ENCODE measurements at places on chromosomes 5 and 9. TPM values are rescaled to one million over a fixed set of nuclear protein-coding genes. Genes with fewer than 3 reads are reported as not detected.

DNA sequence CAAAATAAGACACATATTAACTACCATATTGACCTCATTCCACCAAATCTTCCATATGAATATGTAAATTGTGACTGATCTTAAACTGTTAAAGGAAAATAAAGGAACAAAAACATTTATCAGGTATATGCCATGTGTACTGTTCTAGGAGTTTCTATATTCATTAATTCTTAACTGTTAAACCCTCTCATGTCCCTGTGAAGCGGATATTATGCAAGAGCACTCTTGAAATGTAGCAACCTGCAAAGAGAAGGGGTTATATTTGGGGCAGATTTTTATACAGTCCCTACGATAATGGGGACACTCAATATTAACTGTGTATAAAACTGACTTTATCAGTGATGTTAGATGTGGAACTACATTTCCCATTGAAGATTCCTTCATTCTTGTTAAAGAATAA lies 184.9 kb upstream of the OR13F1 start:
- DNase-seq = no peak

EFNA5 gene
- total RNA-seq = 4.9 TPM

- DNase-seq = no peak
Observed at GRCh38 chr5:151553695-151554094, 37.4 kb downstream of the FAT2 start.

ANKRD20A1 gene
- not detected for total RNA-seq

PAEP gene
- not detected for total RNA-seq

DNA sequence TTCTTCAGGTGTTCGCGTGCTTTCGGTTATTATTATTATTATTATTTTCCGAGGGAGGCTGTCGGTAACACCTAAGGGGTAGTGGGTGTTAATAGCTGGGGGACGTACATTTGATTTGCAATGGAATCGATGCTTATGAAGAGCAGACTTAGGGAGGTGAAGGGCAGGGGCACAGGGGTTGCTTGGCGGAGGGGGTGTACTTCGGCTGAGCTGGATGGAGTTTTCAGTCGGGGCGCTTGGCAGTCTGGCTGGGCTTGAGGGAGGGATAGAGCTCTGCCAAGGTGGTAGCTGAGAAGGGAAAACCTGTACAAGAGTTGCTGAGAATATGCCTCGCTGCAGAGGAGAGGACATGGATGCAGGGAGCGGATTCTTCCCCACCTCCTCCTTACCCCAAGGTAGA lies 617 bp upstream of the PTPRD start:
- no peak for DNase-seq

GRCh38 chr9:137244486-137245449 lies 3.7 kb downstream of the TUBB4B start:
- DNase-seq = peak; percentile 57

GRCh38 chr9:133406480-133407307 lies 11.1 kb downstream of the REXO4 start:
- peak; percentile 85 for DNase-seq

- peak; percentile 38 for DNase-seq
Observed at GRCh38 chr5:66864240-66864884, 268.2 kb downstream of the MAST4 start.

DNA sequence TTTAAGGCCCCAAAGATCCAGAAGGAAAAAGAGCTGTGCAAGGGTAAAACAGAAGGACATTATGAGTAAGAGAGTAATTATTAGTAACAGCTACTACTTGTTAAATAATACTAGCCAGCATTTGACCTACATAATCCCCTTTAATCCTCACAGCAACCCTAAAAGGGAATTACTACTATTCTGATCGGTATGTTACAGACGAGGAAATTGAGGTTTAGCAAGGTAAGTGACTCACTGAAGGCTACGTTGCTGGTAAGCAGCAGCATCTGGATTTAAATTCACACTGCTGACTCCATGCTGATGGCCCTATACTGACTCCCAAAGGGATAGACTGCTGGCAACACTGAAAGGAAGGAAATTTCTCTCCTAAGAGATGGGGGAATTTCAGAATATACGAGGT lies 3.7 kb upstream of the FSD1L start:
- no peak for DNase-seq

GRCh38 chr9:23741351-23741750 lies 84.7 kb downstream of the ELAVL2 start:
- no peak for DNase-seq

GRCh38 chr5:112738191-112738560 lies 491 bp downstream of the APC start:
- DNase-seq = peak; percentile 25

- DNase-seq = no peak
Observed at GRCh38 chr9:73665253-73665652, 513.6 kb downstream of the ANXA1 start.

- DNase-seq = no peak
Observed at GRCh38 chr9:35599763-35600604, 5.1 kb upstream of the TESK1 start.

DNA sequence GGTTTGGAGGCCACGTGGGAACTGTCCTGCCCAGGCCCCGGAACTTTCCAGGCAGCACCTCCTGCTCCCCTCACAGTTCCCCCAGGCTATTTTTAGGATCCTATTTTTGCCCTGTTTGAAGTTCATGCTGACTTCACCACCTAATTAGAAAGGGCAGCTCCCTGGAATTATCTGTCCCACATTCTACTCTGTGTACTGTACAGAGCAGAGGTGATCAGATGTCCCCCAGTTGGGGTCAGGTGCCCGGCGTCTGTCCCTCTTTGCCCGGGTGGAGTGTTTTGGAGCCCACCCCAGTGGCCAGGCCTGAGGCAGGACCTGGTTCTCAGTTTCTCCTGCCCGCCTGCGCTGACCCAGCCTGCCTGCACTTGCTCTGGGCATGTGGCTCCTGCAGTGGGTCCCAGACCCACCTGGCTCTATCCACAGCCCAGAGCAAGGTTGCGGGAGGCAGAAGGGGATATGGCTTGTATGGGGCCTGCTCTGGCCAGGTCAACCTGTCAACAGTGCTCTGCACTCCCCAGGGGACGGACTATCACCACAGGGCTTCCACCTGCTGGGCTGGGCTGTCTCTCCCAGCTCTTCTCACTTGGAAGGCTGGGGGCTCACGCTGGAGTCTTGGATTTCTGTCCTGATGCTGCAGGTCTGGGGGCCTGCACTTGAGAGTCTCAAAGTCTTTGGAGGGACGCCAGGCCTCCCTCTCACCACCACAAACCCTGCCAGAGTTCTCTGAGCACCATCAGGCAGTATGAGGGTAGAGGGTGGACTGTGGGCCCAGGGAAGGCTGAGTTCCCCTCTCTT lies 268.3 kb downstream of the GADD45G start:
- DNase-seq = no peak

DNA sequence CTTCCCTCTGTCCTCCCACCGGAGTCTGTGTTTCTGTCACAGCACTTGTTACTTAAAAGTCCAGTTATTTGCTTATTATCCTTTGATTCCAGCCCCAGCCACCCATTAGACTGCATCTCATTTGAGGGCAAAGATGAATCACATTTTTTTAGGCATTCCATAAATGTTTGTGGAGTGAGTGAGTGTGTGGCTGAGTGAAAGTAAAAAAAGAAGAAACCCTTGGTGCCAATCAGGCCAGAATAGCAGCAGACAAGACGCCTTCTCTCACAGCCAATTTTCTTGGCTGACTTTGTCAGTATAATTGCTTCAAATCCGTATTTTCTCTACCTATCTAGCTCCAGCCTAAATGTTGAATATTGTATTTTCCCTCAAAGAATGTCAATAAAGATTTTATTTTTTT lies 613.0 kb upstream of the WWC1 start:
- DNase-seq = no peak

- no peak for DNase-seq
Observed at GRCh38 chr9:4886698-4887097, 94.0 kb downstream of the RCL1 start.

MARVELD2 gene
- 21.8 TPM for total RNA-seq

GRCh38 chr5:168818558-168818957 lies 239.4 kb upstream of the PANK3 start:
- no peak for DNase-seq

DNA sequence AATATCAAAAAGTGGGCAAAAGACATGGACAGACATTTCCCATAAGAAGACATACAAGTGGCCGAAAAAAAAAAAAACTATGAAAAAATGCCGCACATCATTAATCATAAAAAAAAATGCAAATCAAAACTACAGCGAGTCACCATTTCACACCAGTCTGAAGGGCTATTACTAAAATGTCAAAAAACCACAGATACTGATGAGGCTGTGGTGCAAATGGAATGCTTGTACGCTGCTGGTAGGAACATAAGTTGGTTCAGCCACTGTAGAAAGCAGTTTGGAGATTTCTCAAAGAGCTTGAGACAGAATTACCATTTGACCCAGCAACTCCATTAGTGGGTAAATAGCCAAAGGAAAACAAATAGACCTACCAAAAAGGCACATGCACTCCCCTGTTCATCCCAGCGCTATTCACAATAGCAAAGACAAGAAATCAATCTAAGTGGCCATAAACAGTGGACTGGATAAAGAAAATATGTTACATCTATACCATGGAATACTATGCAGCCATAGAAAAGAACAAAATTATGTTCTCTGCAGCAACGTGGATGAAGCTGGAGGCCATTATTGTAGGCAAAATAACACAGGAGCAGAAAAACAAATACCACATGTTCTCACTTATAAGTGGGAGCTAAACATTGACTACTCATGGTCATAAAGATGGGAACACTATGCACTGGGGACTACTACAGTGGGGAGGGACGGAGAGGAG lies 110.6 kb upstream of the BOD1 start:
- DNase-seq = no peak

CDKN2B-AS1 gene
- 6.7 TPM for total RNA-seq

ACSL6 gene
- not detected for total RNA-seq

DNA sequence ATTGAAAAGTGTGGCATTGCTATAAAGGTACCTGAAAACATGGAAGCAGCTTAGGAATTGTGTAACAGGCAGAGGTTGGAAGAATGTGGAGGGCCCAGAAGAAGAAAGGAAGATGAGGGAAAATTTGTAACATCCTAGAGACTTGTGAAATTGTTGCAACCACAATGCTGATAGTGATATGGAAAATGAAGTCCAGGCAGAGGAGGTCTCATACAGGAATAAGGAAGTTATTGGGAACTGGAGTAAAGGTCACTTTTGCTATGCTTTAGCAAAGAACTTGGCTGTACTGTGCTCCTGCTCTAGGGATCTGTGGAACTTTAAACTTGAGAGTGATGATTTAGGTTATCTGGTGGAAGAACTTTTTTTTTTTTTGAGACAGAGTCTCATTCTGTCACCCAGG lies 43.5 kb downstream of the PTPDC1 start:
- DNase-seq = no peak

INPP5E gene
- 16.4 TPM for total RNA-seq

TAS2R1 gene
- not detected for total RNA-seq

GRCh38 chr9:129709438-129710168 lies 43.2 kb downstream of the PTGES start:
- DNase-seq = no peak

DNA sequence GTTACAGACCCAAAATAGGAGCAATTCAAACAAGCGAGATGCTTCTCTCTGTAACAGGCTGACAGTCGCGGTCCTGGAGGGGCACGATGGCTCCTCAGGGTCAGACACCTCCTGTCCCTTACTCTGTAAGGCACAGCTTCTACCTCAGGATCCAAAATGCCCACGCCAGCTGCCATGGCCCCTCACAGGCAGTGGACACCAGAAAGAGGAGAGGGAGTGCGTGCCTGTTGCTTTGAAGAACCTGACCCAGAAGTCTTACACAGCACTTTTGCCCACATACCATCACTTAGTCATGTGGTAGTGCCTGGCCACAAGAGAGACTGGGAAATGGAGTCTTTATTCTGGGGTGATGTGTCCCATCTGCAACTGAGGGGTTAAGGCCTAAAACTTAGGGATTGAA lies 11.6 kb upstream of the ABL1 start:
- no peak for DNase-seq

CCL27 gene
- total RNA-seq = not detected

LAMC3 gene
- total RNA-seq = not detected

SPEF2 gene
- total RNA-seq = 1.3 TPM

GRCh38 chr9:77954666-77955015 lies 77.0 kb downstream of the GNAQ start:
- no peak for DNase-seq
